Activated CD4-positive, CD25-positive, alpha-beta regulatory T cell treated with anti-CD3 and anti-CD28 coated beads, Interleukin-2, amount 50 U/mL, for 72 hours (primary cell): ENCODE measurements at places on chromosomes 12 and 14.

DNA sequence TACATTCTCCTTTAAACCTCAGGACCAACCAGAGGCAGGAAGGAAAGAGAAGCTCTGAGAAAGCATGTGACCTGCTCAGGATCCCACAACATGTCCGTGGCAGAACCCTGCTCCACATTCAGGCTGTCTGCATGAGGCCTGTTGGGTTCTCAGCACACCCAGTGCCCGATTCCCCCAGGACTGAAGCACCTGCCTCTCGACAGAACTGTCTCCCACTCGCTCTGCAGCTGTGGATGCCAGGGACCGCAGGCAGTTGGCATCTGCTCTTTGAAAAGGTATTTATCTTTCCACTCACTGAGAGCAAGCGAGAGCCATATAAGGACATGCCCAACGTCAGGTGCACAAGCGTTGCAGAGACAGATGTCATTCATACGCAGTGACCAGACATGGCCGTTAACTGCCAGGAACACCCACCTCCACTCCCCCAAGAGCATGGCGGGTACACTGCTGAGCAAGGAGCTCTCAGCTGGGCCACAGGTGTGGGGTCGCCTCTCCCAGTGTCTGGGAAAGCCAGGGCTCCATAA lies 18.9 kb downstream of the PITPNM2 start:
- DNase-seq: peak; percentile 41

GRCh38 chr12:108567406-108568337 lies 5.3 kb downstream of the ISCU start:
- DNase-seq: no peak

GRCh38 chr12:52745554-52745953 lies 31.6 kb downstream of the KRT76 start:
- no peak for DNase-seq

DNA sequence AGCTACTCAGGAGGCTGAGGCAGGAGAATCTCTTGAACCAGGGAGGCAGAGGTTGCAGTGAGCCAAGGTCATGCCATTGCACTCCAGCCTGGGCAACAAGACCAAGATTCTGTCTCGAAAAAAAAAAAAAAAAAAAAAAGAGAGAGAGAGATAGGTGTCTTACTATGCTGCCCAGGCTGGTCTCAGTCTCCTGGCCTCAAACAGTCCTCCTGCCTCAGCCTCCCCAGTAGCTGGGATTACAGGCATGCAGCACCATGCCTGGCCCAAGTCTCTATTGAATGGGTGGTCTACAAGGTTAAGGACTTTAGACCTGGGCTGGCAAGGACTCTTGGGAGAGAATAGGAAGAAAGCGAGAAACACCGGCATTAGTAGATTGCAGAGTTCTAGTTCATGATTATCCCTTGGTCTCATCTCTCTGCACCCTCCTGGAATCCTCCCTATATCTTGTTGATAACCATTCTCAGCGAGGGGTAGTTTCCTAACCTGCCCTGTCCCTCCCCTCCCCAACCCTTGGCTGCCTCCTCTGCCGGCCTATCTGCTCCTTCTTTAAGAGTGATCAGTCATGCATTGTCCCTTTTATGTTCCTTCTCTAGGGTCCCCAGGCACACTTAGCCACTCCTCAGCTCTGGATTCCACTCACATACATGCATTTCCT lies 128.1 kb upstream of the MAP1LC3B2 start:
- DNase-seq: no peak

- DNase-seq: no peak
Measured at GRCh38 chr14:60482743-60483142, 3.1 kb downstream of the C14orf39 start.

DNA sequence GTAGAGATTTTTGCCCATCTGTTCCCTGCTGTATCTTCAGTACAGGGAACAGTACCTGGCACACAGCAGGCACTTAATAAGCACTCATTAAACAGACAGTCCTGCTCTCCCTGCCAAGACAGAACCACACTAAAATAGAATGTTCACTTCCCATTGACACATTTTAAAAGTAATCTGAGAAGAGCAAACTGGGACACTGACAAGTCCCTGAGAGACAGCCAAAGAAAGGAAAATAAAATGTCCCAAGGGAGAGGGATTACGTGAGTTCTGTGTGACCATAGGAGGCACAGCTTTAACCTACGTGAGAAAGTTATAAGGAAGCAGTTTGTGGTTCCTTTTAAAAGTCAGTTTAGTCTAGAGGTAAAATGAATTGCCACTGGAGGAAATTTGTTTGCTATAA lies 43.9 kb upstream of the SYCP3 start:
- DNase-seq: no peak

DNA sequence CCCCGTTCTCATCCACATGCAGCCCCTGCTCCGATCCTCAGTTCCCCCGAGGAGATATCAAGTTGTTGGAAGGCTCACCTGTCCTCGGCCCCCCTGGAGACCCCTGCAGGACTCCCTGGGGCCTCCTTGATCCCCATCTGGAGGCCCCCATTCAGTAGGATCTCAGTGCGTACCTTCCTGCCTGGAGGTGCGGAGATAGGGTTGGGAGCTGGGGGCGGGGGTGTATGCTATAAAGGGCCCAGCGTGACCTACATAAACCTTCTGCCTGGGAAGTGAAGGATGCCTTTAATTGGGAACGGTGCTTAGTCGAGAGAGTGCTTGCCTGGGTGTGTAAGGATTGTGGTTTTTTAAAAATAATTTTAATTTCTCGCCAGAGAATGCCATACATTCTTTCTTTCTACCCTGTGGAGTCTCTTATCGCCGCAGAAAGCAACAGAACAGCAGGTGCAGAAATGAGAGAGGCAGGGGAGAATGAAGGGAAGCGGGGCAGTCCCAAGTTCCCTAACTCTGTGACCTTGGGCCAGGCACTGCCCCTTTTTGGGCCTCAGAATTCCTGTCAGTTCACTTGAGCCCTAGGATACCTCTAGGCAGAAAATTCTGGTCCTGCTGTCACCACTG lies 153.7 kb downstream of the TSPAN9 start:
- DNase-seq: no peak

DNA sequence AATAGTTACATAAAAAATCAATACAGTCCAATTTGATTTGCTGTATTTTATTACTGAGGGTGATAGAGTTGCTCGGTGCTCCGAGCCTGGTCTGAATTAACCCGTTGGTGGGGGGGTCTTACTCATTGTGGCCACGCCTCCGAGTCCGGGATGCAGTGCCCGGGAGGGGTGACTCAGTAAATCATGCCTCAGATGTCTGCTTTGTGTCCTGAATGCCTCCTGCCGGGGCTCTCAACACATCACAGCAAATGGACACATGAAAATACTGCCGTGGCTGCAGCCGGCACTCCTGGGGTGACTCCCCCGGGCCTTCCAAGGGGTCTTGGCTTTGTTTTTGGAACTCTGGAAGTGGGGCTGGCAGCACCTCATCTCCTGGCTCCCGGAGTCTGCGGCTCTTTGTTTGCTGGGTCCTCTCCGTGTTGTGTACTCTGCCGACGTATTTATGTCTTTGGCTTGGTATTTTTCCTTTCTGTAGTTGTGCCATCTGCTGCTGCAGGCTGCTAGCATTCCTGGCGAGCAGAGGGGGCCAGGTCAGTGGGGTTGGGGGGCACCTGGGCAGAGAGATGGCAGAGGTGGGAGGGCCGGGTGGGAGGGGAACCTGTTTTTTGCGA lies 129.0 kb downstream of the AACS start:
- no peak for DNase-seq

GRCh38 chr14:77372304-77372841 lies 4.5 kb downstream of the TMED8 start:
- no peak for DNase-seq
